ENCODE measurements at places on chromosomes 3 and 15.

DNA sequence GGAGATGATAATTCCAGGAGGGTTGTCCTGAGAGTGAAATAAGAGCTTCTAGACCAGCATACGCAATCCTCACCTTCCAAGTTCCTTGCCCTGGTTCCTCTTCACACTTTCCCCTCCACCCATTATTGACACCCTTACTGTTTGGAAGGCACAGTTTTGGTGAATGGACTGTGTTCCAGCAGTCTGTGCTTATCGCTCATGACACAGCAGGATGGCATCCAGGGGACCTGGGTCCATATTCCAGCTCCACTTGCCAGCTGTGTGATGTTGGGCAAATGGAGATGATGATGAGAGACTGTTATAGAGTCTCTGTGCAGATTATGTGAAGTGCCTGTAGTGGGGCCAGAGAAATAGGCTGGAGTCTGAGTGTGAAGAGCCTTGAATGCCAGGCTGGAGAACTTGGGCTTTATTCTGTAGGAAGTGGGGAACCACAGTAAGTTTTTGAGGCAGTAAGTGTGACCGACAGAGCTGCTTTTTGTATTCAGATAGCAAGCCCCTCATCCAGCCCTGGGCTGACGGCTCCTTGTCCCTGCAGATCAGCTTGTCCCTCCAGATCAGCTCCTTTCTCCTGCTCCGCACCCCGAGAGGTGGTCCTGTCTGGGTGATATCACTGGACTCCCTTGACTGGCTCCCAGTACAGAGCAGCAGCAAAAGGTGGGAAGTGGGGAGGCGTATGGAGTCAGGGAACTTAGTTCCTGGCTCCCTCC is 8.1 kb downstream of the KBTBD13 start:
- DNase-seq, result no peak

DNA sequence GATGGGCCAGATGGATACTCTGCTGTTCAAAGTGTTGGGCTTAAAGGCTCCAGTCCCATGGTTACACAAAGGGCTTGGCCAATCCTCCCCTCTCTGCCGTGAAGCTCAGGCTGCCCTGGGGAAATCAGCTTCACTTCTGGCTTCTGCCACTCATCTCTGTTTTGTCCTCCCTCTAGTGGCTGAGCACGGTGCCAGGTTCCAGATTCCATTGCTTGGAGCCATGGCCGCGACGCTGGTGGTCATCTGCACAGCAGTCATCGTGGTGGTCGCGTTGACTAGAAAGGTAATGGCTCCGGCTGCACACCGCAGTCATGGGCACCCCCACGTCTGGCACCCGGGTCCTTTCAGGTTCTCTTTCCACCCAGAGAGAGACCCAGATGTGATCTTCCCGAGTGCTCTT is 5.6 kb downstream of the TIGIT start:
- no peak for DNase-seq

DNA sequence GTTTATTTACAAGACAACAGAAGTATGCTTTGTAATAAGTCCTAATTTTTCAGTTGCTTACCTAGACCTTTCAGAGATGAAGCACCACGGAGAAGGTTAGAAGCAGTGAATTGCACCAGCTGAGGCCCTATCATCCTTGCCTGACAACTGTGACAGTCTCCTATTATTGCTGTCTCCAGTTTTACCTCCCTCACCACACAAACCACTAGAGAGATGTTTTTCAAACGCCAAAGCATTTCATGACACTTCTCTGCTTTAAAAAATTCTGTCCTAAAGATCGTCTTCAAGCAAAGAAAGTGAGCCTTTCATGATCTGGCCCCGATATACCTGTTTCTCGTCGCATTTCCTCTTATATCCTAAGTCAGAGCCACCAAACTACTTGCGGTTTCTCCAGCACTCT is 72.3 kb upstream of the TSPAN3 start:
- DNase-seq, result no peak

DNA sequence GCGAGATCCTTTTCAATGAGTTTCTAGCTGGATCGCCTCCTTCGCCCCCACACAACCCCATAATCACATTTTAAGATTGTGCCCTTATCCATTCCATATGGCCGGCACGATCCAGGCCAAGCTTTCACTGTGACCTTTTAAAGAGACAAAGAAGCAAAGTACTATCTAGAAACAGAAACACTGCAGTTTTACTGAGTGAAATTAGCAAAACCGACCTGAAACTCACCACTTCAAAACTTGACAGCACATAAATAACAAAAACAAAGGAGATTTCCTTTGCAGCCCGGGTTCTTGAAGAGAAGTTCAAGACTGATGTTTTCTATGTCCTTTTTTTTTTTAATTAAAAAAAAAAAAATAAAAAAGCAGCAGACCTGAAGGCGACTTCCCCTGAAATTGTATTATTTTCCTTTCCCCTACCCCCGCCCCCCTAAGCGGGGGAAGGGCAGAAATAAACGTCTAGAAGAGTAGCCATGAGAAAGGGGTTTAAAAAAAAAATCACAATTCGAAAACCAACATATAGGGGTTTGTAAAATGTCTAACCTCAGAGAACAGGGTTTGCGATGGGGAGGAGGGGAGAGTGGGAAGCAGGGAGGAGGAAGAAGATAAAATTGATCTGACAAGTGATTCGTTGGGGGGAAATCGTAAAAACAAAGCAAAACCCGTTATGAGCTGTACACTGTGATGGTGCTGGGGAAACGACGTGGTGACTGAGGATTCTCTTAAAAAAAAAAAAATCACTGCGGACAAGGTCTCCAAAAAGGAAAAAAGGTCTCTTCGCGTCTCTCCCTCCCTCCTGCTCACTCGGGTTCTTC is 1.5 kb downstream of the SATB1 start:
- no peak for DNase-seq

DNA sequence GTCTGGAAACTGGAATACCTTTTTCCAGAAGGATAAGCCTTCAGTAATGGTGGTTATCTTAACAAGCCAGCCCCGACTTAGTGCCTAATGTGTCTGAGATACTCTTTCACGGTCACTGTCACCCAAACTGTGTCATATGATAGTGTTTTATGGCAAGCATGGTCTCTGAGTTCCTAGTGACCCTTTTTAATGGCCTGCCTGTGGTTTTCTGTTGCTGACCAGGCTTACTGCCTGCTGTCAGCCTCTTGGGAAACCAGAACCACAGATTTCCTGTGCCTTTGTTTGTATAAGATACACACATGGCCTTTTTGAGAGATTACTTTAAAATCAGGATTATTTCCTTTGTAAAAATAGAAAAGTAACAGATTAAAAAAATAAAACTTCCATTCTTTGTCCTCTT is 22.4 kb downstream of the HPS3 start:
- DNase-seq, result peak; percentile 3

DNA sequence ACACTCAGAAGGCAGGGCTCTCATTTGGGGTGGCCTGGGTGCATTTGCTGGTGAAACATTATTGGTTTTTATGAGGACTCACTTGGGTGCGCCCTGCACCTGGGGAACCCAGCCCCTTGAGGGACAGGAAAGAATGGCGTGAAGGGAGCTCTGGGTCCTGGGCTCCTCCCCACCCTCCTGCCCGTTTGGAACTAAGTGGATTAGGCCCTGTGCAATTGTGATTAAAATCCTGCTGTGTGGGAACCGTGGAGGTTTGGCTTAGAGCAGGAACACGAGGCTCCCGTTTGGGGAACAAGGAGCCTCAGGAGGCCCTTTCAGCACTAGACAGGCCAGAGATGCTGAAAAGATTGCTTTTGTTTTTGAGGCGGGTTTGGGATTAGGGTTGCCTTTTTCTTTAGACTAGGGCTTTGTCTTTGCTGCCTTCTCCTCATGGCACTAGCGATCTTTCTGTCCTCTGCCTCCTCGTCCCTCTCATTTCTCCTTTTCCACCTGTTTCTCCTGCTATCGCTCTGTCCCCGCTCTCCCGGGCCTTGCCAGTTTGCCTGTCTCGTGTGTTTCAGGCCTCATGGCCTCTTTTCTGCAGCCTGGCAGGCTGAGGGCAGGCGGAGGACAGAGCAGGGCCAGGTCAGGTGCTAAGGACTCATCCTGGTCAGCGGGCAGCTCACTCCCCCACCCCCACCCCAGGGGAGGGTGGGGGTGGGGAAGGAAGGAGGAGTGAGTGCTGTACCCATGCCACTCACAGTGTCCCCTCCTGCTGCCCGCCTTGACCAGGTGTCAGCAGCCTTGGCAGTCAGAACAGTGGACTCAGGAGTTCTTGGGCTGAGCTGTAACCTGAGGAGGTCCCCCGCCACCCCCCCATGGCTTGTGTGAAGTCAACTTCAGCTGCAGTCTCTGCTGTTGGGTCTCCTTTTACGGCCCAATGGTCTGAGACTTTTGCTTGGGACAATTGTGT is 8.6 kb downstream of the MAPKAPK3 start:
- no peak for DNase-seq

Measured in T1000 (cell line).